LoVo (cell line): ENCODE measurements at places on chromosomes 4 and X.
A peak's percentile ranks its signal among the peaks of the same experiment; 100 is the strongest.

GRCh38 chrX:37883196-37883595 is 35.8 kb upstream of the DYNLT3 start:
- DNase-seq, result peak; percentile 17

DNA sequence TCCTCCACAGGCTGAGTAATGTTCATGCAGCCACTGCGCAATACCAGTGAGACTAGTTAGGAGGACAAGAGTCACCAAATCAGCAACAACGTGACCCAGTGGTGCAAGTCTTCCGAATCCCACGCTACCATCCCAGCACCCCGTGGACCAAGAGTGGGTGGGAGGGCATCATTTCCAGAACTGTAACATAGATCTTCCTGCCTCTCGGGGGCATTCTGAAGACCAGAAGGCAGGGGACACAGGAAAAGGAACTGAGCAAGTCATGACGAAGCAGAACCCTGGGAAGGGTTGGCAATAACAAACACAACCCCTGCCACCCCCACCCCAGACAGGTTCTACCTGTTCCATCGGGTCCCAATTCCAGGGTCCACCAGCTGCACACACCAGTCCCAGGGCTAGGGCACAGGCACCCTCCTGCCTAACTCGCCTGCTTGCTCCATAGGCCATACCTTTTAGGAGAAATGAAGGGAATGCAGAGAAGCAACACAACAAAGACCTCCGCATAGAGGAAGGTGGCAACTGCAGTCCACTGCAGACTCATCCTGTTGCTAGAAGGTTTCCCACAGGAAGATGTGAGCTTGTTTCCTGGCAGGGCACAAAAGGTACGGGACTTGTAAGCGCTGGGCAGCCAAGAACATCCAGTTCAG is 1.4 kb downstream of the BCAP31 start:
- DNase-seq, result no peak

DNA sequence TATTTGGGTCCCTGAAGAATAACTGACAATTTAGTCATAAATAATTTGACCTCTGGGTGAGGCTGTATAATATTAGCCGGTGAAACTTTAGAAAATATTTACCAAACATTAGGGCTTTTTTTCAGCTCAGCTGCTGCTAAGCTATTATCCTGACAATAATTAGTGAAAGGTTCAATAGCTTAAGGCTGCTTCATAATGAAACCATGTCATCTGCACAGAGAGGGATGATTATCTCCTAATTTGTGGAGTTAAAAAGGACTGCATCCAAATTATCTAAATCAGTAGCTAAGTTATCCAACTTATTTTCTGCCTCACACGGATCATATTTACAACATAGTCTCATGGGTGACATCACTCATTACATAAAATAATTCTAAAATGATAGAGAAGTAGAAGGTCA is 1249.8 kb downstream of the RAPGEF2 start:
- DNase-seq, result no peak

DNA sequence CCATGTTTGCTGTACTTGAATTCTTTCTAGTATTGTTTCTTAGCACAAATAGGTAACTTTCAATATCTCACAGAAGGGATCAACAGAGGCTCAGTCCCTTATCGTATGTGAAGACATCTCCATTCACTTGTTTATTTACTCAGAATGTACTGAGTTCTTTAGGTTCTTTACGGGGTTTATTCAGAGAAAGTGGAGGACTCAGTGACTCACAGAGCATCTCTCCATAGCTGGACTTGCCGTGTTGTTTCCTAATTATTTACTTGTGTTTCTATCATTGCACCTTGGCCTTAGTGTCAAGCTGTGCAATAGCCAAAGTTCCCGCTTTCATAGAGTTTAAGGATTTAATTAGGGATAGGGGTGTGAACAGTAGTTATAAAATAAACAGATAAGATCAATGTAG is 57.1 kb downstream of the RHOH start:
- no peak for DNase-seq

- no peak for DNase-seq
Measured at GRCh38 chr4:19987746-19988145, 264.0 kb upstream of the SLIT2 start.
